ENCODE measurements at places on chromosomes 5 and 9. TPM values are rescaled to one million over a fixed set of nuclear protein-coding genes. Genes with fewer than 3 reads are reported as not detected.

DNA sequence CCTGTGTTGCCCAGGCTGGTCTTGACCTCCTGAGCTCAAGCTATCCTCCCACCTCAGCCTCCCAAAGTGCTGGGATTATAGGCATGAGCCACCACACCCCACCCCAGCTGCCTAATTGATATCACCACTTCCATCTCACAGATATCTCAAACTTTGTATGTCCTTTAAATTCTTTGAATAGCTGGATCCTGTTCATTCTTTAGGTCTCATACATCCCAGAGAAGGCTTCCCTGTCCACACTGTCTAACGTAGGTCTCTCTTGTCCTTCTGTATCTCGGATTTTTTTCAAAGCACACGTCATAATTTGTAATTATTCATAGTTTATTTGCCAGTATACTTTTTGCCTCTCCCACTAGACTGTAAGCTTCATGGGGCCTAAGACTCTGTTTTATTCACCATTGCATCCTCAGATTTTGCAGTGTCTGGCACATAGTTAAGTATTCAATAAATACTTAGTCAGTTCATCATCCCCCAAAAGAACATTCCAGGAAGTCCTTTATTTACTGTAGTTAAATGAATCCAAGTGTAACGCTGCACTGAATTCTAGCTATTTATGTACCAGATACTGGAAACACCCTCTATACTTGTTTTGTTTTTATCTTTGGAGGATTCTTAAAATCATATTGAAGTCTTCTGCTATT is 10.5 kb downstream of the ARSK start:
- no peak for DNase-seq

GRCh38 chr9:546797-547223 is 294.7 kb upstream of the DMRT1 start:
- peak; percentile 58 for DNase-seq

DNA sequence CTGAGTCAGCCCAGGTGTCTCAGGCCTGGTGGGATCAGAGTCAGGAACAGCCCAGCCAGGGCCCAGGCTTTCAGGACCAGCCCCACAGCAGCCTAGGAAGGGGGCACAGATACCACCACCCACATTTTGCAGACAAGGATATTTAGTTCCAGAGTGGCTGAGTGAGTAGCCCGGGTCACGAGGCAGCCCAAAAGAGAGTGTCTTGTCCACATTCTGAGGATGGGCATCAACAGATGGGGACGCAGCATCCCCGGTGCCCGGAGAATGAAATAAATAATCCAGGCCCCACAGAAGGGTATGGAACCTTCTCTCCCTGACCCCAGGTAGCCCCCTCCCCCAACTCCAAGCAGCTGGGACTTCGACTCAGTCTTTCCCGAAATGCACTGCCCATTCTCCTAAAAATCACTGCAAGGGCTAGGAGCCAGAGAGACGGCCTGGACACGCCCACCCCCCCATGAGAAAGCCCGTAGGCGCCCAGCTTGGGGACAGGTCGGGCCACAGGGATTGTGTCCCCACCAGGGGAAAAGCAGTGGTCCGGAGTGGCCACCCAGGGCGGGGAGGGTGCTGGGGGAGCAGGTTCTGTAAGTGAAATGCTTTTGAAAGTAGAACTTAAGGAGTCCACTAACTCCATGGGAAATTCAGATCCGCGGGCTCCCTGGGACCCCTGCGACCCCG is 6.9 kb downstream of the LHX3 start:
- DNase-seq: no peak

DNA sequence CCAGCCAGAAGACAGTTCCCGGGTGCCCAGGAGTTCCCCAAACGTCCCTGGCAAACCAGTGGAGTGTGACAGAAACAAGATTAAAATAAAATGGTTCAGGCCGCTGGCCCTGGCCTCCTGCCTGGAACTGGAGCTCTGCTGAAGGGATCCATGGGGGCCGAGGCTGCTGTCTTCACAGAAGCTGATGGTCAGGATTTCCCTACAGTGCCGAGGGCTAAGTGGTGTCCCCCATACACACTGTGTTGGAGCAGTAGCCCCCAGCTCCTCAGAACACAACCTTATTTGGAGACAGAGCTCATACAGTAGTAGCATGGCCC is 55.9 kb downstream of the MRPL36 start:
- DNase-seq: no peak

GRCh38 chr9:89916001-89916597 is 311.3 kb downstream of the GADD45G start:
- DNase-seq: no peak

DNA sequence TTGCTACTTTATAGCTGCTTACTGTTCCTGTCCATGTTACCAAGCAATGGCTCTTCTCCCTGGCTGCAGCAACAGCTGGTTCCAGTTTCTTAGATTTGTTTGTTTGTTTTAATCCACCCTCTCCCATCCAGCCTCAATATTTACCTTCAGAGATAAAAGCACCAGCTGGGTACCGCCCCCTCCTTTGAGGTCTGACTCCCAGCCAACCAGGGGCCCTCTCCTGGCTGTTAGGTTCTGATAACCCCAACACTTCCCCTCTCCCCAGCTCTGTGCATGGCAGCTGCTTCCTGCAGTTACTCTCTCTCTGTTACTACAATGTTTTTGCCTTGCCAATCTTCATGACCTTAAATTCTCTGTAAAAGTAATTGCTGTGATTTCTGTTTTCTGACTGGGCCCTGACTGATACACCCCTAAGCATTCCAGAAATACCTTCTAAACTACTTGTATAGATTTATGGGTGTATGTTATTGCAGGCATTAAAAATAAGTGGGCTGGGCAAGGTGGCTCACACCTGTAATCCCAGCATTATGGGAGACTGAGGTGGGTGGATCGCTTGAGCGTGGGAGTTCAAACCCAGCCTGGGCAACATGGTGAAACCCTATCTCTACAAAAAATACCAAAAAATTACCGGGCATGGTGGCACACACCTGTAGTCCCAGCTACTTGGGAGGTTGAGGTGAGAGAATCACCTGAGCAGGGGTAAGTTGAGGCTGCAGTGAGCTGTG is 2.6 kb upstream of the GCNT1 start:
- DNase-seq: peak; percentile 63

DNA sequence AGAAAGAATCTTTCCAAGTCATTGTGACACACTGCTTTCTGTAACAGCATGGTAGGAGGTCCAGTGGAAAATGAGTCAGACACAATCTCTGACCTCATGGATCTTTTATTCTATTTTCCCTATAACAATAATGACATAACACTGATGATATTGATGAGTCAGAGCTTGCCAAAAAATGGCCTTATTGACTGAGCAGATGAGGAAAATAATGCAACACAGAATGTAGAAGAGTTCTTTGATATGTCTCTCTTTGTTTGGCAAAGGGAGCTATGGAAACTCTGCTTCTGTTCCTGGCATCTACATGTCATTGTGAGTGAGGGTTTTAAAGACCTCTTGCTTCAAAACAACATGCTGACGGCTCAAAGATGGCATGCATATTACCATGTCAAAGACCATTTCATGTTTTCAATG is 443.1 kb upstream of the ZNF608 start:
- no peak for DNase-seq

Gene LHX2
- total RNA-seq: not detected

Gene ITK
- total RNA-seq: 1.3 TPM

Gene POLR1E
- 39.8 TPM for total RNA-seq

Gene SPINK7
- total RNA-seq: not detected
